Globus pallidus (tissue), 1 donor: ENCODE measurements at places on chromosomes 12 and 14.

- no peak for DNase-seq
These were observed 44.6 kb downstream of the BMP4 start for GRCh38 chr14:53912021-53912420.

DNA sequence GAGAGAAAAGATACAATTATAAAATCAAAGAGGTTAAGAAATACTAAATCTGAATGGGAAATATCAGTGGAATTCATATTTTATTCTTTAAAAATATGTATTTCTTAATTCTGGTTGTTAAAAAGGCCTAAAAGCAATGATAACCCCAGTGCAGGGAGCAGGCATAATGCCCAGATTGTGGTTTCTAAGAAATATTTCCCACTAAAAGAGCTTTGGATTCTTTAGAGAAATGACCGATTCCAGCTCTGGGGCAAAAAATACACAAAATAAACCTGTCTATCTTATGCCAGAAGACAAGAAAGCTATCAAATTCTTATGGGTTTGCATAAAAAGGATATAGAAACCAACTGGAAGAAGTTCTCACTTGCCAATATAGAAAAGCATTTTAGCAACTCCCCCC, 71.6 kb downstream of the PDE6H start:
- no peak for DNase-seq

GRCh38 chr12:106767954-106768822, 6.3 kb upstream of the RIC8B start:
- DNase-seq, result no peak

- peak; percentile 42 for DNase-seq
These were observed 32.5 kb downstream of the MMAB start for GRCh38 chr12:109540526-109541412.
